ENCODE measurements at places on chromosomes 1 and 21. TPM values are rescaled to one million over a fixed set of nuclear protein-coding genes. Genes with fewer than 3 reads are reported as not detected.

- no peak for DNase-seq
These were observed 30.8 kb downstream of the XCL2 start for GRCh38 chr1:168512864-168513595.

DNA sequence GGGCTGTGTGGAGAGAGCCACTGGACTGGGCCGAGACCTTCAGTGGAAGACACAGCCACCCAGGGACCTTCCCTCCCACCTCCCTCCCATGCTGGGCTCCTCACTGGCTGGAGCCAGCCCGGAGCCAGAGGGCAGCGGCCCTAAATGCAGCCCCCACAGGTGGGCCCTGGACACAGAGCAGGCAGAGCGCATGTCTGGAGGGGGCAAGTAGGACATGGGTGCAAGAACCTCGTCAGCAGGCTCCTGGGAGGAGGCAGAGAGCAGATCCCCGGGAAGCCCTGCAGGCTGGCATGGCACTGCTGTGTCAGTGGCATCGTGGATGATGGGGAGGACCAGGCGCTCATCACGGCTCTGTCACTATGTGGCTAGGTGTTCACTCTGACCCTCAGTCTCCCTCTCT, 45.7 kb downstream of the DMRTB1 start:
- no peak for DNase-seq

DNA sequence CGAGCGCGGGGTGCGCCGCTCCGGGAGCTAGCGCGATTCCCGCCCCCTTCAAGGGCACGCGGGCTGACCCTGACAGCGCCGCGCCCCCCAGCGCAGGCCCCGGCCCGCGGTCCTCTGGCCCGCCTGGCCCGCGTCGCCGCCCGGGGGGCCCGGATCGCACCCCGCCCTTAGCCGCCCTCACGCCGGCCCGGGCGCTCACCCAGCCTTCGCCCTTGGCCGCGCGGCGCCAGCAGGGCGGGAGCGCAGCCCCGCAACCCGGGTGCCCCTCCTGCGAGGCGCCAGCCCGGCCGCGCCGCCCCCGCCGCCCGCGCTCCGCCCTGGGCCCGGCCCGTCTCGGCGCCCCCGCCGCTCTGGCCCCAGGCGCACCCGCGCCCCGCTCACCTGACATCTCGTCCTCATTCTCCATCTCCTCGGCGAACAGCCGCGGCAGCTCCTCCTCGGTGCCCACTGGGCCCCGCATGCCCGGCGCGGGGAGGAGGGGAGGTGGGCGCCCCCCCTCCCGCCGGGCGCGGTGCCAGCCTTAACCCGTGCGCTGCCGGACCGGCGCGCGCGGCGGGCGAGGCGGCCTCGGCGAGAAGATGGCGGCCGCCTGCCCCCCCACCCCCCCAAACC, 451 bp downstream of the CHD5 start:
- no peak for DNase-seq

GRCh38 chr1:62832276-62832675, 48.3 kb downstream of the ATG4C start:
- DNase-seq: no peak

Gene BCL2L15
- total RNA-seq: 0.57 TPM

Gene WDR77
- 49.2 TPM for total RNA-seq

GRCh38 chr1:203599875-203600781, 26.5 kb upstream of the ATP2B4 start:
- DNase-seq: no peak

DNA sequence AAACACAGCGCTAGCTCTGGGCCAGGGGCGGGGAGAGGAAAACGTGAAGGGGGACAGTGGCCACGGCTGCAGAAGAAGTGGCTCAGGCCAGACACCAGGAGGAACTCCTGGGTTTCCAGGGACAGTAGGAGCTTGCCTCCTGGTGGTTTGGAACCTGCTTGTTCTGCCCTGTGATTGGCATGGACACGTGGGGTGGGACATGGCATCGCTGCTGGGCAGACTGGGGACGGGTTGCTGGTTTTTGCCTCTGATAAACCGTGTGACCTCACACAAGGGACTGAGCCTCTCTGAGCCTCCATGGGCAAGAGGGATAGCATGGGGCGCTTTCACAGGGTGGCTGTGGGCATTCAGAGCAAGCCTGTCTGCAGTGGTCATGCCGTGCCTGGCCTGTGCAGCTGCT, 7.5 kb upstream of the PLCH2 start:
- DNase-seq: no peak

GRCh38 chr21:41989698-41990097, 20.5 kb downstream of the ZBTB21 start:
- no peak for DNase-seq
